AG04450 (cell line): ENCODE measurements at places on chromosomes 16 and 17.

GRCh38 chr17:36736201-36737156 is 135.1 kb downstream of the MRM1 start:
- DNase-seq, result no peak

- no peak for DNase-seq
These were observed 239.0 kb downstream of the SOX9 start for GRCh38 chr17:72359811-72360210.

DNA sequence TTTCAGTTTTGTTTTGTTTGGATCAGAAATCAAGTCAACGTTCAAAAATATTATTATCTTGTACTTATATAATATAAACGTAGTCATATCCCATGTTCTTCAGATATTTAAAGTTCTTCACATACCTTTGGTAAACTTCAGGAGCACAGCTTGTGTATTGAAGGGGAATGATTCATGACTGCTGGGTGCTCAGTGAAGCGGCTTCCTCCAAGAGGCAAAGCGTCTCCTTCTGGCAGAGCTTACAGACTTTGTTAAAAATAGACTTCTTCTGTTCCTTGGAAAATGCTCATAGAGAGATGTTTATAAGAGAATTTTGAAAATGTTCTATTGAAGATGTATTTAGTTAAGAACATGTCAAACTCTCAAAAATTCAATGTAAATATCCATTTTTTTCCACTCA is 155.6 kb upstream of the CNTNAP4 start:
- DNase-seq, result no peak

DNA sequence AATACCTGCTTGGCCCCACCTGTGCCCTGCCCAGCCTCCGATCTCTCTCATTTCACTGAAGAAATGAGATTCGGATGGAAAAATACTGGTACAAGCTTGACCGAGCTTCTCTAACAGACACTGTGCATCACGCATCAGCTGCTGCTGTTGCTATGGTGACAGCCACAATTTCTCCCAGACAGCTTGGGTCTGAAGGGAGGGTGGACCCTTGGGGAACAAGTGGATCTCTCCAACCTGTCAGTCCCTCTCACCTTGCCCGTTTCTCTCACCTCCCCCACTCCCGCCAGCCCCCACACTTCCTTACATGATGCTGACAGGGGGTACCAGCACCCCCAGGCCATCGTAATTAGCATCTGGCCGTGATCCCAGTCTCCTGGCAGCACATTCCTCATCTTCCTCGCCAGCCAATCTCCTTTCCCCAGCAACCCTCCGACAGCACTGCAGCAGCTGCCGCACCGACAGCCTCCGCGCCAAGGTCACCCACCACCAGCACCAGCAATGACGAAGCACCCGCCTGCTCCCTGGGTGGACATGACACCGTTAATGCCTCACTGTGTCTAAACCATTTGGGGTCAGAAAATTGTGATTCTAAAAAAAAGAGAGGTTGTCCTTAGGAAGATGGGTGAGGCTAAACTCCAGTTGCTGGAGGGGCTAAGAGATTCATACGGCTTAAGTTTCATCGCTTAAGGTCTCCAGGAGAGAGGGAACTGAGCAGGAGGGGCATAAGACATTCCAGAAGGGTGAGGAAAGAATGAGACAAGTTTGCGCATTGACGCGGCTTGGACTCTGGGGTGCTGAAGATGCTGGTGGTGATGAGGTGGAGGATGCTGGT is 58.6 kb upstream of the TNRC6A start:
- DNase-seq, result no peak

GRCh38 chr16:88686439-88687253 is at the start of gene SNAI3:
TSS of gene SNAI3 (minus strand) at chr16:88686507. CDS start at chr16:88686406, 101 bp downstream.
- DNase-seq, result no peak

DNA sequence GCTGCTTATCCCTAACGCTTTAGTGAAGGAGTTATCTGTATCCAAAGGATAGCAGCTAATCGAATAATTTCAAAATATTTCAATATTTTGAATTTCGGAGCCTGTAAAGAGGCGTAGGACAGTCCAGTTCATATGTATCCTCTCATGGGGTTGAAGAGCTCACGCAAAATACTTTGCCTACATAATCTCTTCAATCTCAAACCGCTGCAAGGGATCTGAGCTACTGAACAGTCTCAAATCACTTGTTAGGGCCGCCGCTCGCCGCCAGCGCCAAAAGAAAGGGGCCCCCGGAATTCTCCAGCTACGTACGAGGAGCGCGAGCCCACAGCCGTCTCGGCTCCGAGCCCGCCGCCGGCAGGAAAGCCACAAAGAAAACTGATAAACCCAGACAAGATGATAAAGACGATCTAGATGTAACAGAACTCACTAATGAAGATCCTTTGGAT is 601 bp upstream of the RFWD3 start:
- DNase-seq, result no peak

- no peak for DNase-seq
These were observed 12.1 kb downstream of the ABCA3 start for GRCh38 chr16:2328428-2328827.

- DNase-seq, result no peak
These were observed 14.7 kb downstream of the C16orf96 start for GRCh38 chr16:4570688-4571321.

- no peak for DNase-seq
These were observed 23.9 kb downstream of the HIGD1B start for GRCh38 chr17:44871556-44871955.

DNA sequence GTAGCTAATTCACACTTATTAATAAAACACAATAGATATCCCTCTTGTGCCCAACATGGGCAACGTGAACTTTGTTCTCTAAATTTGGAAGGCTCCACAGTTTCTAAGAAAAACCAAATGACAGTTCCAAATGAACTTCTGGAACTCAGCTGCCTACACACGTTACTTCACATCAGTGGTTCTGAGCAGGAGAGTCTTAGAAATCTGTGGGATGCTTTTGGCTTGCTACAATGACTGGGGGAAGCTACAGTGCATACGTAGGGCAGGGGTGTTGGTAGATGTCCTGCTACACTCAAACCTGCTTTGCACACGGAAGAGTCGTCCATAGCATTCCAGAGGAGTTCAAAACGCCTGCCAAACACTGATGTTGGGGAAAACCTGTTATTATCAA is 8.0 kb downstream of the TXNDC11 start:
- no peak for DNase-seq

- no peak for DNase-seq
These were observed 526 bp upstream of the MFSD6L start for GRCh38 chr17:8799570-8800212.

- no peak for DNase-seq
These were observed 3.2 kb upstream of the NLK start for GRCh38 chr17:28039251-28039650.

- DNase-seq, result no peak
These were observed 142.5 kb downstream of the SNX29 start for GRCh38 chr16:12119037-12119436.

GRCh38 chr16:75116081-75116910 is at the start of gene LDHD:
TSS of gene LDHD (minus strand) at chr16:75116780. CDS start at chr16:75116720, 60 bp downstream.
- DNase-seq, result no peak

GRCh38 chr16:83302853-83303252 is 504.9 kb upstream of the HSBP1 start:
- DNase-seq, result no peak

DNA sequence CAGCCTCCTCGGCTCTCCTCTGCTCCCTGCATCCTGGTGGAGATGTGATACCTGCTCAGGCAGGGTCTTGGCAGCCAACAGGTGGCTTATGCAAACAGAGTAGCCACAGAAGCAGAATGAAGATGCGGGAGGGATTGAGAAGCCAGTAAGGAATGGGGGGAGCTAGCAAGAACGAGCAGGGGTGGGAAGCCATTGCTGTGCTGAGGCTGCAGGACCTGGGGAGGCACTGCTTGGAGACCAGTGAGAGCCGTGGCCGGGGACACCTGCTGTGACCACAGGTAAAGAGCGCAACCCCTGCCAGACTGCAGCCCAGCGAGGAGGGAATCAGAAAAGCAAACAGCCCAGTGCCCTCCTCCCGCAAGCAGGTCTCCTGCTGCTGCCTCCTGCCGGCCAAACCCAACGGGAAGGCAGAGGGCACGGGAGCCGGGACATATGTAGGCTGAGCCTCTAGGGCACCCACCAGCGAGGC is 14.7 kb downstream of the AIPL1 start:
- no peak for DNase-seq

- DNase-seq, result no peak
These were observed 12.2 kb downstream of the PIK3R5 start for GRCh38 chr17:8953156-8953885.

DNA sequence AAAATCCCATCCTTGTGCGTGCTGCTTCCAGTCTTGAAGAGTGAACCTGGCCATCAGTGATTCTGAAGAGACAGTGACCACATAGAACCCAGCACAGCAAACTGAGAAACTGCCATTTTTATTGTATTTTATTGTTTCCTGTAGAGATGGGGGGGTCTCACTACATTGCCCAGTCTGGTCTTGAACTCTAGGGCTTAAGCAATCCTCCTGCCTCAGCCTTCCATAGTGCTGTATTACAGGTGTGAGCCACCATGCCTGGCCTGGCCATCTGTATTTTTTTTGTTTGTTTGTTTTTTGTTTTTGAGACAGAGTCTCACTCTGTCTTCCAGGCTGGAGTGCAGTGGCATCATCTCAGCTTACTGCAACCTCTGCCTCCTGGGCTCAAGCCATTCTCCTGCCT is 13.9 kb downstream of the CENPV start:
- DNase-seq, result no peak

DNA sequence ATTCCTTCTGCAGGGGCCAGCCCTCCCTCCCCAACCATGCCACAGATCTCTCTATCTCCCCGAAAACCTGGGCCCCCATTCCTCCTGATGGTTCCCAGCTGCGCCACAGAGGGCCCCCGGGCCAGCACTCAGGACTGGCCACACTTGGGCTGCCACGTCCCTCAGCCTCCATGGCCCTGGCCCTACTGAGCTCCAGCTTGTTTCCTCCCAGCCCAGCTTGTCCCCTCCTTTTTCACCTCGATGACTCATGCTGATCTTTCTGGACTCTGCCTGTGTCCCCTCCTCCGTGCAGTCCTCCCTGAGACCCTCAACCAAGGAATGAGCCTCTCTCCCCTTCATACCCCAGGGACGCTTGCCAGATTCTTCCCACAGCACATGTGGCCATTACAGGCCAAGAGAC is 10.9 kb upstream of the FAM83G start:
- no peak for DNase-seq

GRCh38 chr16:89001117-89002027 is 24.4 kb upstream of the CBFA2T3 start:
- DNase-seq, result no peak

DNA sequence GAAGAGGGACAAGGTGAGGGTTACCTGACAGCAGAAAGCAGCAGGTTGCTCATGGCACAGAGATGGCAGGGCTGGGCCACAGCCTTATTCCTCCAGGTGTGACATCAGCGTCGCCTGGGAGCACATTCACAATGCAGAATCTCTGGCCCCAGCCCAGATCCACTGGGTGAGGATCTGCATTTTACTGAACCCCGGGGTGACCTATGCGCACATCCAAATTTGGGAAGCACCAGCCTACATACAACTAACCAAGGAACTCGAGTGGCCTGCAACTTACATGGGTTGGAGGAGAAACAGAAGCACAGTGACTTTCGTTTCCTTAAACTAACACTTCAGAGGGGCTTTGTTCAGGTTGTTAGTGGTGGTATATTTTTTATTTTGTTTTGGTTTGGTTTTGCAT is 17.6 kb downstream of the CPPED1 start:
- no peak for DNase-seq

DNA sequence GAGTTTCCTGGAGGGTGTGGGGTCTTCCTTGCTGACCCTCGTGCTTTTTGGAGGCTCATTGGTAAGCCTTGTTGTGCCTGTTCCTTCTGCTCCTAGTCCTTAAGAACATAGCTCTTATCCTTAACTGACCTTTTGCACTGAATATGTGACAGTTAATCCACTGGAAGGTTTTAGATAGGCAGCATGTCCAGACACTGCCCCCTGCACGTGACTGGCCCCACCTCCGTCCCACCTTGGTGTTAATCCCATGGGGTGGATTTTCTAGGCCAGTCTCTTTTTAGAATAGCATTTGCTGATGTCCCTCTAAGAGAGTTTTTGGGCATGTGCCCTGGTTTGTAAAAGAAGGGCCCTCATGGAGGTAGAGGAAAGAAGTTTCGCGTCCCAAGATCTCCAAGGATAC is 58.3 kb downstream of the RBFOX1 start:
- no peak for DNase-seq

GRCh38 chr17:81429821-81430551 is 34.7 kb downstream of the BAHCC1 start:
- DNase-seq, result no peak

DNA sequence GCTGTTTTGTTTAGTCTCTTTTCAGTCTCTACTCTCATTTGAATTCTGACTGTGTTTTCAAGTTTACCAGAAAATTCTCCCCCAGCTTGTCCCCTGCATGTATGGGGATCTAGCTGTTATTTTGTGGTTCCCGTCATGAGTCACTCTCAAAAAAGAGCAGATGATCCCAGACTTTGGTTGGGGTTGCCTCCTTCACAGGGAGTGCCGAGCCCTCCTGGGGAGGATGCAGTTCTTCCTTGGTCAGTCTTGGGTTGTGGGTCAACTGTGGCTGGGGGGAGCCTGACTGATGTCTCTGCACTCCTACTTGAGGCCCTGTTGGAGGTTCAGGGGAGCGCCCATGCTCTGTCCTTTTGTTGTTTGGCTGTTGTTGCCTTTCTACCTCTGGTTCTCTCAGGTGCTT is 37.7 kb downstream of the EPN2 start:
- no peak for DNase-seq

- DNase-seq, result no peak
These were observed 23.2 kb upstream of the NAGLU start for GRCh38 chr17:42512733-42513251.

DNA sequence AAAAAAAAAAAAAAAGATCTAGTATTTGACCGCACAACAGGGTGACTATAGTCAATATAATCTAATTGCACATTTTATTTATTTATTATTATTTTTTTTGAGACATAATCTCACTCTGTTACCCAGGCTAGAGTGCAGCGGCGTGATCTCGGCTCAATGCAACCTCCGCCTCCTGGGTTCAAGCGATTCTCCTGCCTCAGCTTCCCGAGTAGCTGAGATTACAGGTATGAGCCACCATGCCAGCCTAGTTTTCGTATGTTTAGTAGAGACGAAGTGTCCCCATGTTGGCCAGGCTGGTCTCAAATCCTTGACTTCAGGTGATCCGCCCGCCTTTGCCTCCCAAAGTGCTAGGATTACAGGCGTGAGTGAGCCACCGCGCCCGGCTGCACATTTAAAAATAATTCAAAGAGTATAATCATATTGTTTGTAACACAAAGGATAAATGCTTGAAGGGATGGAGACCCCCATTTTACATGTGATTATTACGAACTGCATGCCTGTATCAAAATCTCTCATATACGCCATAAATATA is 794 bp downstream of the ANKS3 start:
- no peak for DNase-seq
